ENCODE measurements at places on chromosomes 3 and 15. TPM values are rescaled to one million over a fixed set of nuclear protein-coding genes. Genes with fewer than 3 reads are reported as not detected.

Gene CYP8B1
- 478 TPM for total RNA-seq

Gene CLEC3B
- total RNA-seq: 22.1 TPM

Gene THSD4
- total RNA-seq: 10.1 TPM

Gene ASB14
- not detected for total RNA-seq

Gene DHFR2
- 5.6 TPM for total RNA-seq

Gene TEX9
- total RNA-seq: 1.4 TPM

Gene SEMA4B
- total RNA-seq: 19.5 TPM

Gene TMCO5A
- total RNA-seq: not detected

Gene GOLGA8G
- total RNA-seq: not detected

Gene ALG1L2
- not detected for total RNA-seq

Gene STRIT1
- not detected for total RNA-seq

Gene POPDC2
- 0.64 TPM for total RNA-seq
